ENCODE measurements at places on chromosomes 5 and 9.
A peak's percentile ranks its signal among the peaks of the same experiment; 100 is the strongest.

DNA sequence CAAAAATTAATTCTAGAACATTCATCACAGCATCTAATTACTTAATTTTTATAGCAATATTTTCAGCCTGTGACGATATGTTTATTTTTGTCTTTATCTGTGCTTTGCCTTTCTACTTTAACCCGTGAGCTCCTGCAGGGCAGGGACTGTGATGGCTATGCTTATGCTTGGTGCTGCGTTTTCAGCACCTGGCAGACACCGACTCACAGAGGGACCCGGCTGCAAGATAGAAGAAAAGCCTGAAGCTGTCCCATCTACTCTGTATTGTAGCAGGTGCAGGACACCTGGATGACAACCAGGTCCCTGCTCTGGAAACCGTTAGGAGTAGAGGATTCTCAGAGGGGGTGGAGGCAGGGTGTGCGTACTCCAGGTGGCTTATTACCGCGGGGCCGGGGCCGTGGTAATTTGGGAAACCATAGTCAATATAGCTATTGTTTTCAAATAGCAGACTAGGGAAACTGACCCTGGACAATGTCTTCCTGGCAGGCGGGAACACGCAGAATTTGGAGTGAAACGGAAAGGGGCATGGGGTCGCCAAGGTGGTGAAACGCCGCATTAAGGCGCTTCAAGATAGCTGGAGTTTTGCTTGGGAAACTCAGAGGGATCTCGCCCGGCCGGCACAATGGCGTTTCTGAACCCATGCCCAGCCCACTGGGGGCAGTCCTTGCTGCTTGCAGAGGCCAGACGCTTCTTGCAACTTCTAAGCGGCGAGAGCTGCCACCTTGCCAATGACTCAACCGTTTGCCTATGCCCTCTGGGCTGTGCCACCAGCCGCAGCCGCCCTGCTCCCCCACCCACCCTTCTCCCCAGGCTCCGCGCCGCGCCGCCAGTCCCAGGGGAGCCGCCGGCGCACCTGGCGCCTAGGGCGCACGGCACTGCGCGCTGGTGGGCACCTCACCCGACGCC is 140.1 kb upstream of the PALM2AKAP2 start:
- peak overlapping the region; percentile 49 for H3K4me3 ChIP-seq
- no peak for DNase-seq
- H3K27ac ChIP-seq = no peak overlapping the region
- peaks cover 17% of the 10 kb centered on the region for H3K4me1 ChIP-seq

- H3K4me1 ChIP-seq = no peaks in the 10 kb centered on the region
- no peaks in the 10 kb centered on the region for H3K36me3 ChIP-seq
- no peak overlapping the region for H3K4me3 ChIP-seq
- no peaks in the 10 kb centered on the region for H3K27me3 ChIP-seq
These were observed 17.9 kb downstream of the STARD4 start for GRCh38 chr5:111494355-111494999.

GRCh38 chr5:38948501-38948900 is 102.7 kb downstream of the OSMR start:
- H3K4me1 ChIP-seq = peaks cover 8% of the 10 kb centered on the region
- peaks cover 30% of the 10 kb centered on the region for H3K36me3 ChIP-seq
- DNase-seq = no peak
- H3K27me3 ChIP-seq = no peaks in the 10 kb centered on the region
- H3K27ac ChIP-seq = no peak overlapping the region
- H3K4me3 ChIP-seq = no peak overlapping the region

DNA sequence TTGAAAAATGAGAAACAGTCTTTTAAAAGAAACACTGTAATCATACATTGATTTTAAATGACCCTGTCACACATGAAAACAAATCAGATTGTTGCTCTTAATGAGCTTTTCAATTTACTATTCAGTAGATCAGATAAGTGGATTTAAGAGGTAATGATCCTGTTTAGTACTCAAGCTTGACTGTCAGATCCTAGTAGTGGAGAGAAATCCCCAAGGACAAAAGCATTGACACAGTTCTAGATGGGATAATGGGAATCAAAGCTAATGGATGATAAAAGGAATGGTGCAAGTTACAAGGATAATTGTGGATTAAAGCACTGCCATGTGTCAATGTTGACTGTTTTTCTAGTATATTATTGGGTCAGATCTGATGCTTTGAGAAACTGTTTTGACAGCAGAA is 142.3 kb upstream of the TLX3 start:
- H3K27me3 ChIP-seq = no peaks in the 10 kb centered on the region
- DNase-seq = no peak
- H3K27ac ChIP-seq = no peak overlapping the region
- no peaks in the 10 kb centered on the region for H3K4me1 ChIP-seq
- no peak overlapping the region for H3K4me3 ChIP-seq
- no peaks in the 10 kb centered on the region for H3K36me3 ChIP-seq

DNA sequence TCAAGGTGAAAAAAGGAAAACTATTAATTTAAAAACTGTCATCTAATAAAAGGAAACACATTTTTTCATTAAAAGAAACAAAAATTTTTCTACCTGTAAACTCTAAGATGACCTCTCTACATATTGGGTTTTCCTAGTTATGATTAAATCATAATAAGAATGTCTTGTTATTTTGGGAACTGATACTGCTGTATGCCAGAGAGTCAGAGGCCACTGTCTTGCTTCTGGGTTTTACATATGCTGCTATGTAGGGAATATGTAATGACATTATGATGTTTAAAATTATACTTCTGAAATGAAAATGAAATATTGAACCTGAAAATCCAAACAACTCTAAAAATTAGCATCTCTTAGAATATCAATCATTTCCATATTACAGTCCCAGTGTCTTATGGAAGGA is 63.7 kb downstream of the FEM1C start:
- H3K4me3 ChIP-seq = no peak overlapping the region
- no peaks in the 10 kb centered on the region for H3K36me3 ChIP-seq
- no peak overlapping the region for H3K27ac ChIP-seq
- no peak for DNase-seq

DNA sequence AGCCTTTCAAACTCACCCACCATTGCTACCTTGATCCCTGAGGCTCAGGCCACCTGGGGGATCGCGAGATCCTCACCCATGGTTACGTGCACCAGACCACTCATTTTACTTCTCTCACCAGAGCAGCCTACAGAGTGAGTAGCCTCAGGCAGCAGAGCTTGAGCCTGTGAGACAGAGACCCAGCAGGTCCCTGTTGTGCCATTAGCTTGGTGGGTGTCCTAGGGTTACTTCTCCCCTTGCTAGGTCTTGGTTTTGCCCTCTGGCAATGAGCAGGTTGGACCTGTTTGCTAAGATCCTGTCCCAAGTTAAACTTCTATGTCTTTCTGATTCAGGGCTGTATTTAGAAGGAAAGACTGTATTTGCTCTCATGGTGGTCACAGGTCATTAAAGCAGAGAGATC is 21.8 kb downstream of the WHRN start:
- no peak for DNase-seq
- no peaks in the 10 kb centered on the region for H3K36me3 ChIP-seq
- H3K4me3 ChIP-seq = no peak overlapping the region
- H3K4me1 ChIP-seq = peaks cover 14% of the 10 kb centered on the region
- H3K27ac ChIP-seq = no peak overlapping the region

Data from esophagus muscularis mucosa (tissue), 4 donors.